Lung (tissue), 17 donors: ENCODE measurements at places on chromosomes 4 and X. TPM values are rescaled to one million over a fixed set of nuclear protein-coding genes. Genes with fewer than 3 reads are reported as not detected.

The TMEM154 gene
- 10.2 TPM for total RNA-seq

The POU3F4 gene
- total RNA-seq, result not detected

The VCX gene
- total RNA-seq, result not detected

The ANKRD17 gene
- 74.4 TPM for total RNA-seq

The PRDM8 gene
- total RNA-seq, result 0.46 TPM

The MAGEC1 gene
- total RNA-seq, result not detected

The CLNK gene
- total RNA-seq, result 0.57 TPM

The SHROOM4 gene
- 28.0 TPM for total RNA-seq

The PFKFB1 gene
- 0.34 TPM for total RNA-seq

The DCAF4L1 gene
- total RNA-seq, result 0.43 TPM

The GLUD2 gene
- 2.6 TPM for total RNA-seq

The FAM47C gene
- total RNA-seq, result not detected

The CCDC160 gene
- total RNA-seq, result 2.5 TPM

The SLC16A2 gene
- 13.4 TPM for total RNA-seq

The C4orf50 gene
- total RNA-seq, result 0.03 TPM
